ENCODE measurements at places on chromosomes 2 and 18.

GRCh38 chr2:101710036-101710435, 12.5 kb downstream of the MAP4K4 start:
- no peak for DNase-seq

- DNase-seq = no peak
Observed at GRCh38 chr2:2484301-2484700, 153.2 kb upstream of the MYT1L start.

DNA sequence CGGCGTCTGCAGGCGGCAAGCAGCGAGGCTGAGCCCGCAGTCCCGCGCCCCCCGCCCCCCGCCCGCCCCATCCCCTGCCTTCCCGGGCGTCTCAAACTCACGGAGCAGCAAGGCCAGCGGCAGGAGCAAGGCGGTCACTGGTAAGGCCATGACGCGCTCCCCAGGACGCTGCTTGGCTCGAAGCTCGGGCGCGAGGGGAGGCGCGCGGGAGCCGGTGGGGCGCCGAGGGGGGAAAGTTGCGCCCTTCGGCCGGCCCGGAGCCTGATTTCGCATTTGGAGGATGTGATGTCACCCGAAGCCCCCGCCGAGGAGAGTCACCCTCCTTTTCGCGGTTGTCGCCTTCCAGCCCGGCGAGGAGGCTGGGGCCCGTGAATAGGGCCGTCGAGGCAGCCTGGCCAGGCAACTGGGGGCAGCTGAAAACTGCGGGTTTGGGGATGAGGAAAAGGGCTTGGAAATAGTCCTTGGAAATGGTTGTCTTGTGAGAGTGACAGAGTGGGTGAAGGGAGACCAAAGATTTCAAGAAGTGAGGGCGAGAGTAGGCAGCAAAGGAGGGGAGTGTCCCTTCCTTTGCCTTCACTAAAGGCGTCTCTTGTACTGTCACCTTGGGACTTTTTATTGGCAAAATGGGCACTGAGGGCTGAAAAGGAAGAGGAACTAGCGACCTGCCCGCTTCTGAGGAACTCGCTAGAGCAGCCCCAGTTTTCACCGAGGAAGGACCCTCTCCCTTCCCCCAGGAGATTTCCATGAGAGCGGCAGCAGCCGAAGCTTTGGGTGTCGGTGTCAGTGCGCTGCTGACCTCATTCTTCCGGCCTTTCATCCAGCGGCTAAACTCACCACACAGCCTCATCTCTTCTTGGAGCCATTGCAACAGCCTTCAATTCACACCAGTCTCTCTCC, at the start of gene CD8A:
Gene CD8A, minus strand, starts transcription at position 238 of the 897 bp plus-strand sequence. Its CDS starts 88 bp downstream, at position 150.
- DNase-seq = peak; percentile 36

GRCh38 chr2:146321175-146321574, 1523.7 kb upstream of the ACVR2A start:
- DNase-seq = no peak
